ENCODE measurements at places on chromosomes 3 and 15. TPM values are rescaled to one million over a fixed set of nuclear protein-coding genes. Genes with fewer than 3 reads are reported as not detected.
A peak's percentile ranks its signal among the peaks of the same experiment; 100 is the strongest.

DNA sequence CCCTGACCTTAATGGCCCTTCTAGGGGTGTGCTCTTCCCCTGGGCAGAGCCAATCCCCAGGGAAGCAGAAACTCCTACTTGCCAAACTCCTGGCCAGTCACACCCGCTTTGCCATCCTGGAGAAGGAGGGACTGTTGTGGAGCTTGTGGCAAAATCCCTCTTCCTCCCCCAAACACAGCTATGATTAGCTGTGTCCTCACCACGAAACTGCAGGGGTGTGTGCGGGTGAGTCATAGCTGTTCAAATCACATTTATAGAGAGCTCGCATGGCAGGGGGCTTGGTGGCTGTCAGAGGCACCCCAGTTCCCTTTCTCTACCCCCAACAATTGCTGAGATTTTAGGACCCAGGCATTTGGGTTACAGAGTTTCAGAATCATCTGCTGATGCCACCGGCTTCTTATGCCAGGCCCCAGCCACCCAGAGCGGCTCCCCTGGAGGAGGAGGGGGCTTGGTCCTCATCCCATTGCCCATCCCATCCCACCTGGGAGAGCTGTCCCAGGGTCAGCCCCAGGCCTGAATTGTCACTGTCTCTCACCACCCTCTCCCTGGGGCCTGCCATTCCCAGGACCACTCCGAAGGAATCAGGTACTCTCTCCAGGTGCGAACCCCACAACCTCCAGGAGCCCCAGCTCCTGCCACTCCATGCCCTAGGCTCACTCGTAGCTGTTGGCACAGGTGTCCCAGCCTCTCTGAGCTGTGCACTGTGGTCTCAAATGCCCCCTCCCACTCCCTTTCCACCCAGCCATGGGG, 28.8 kb upstream of the MAGEF1 start:
- peaks cover 18% of the 10 kb centered on the region for H3K27me3 ChIP-seq
- no peak overlapping the region for H3K27ac ChIP-seq
- DNase-seq, result peak; percentile 52

- H3K36me3 ChIP-seq, result peaks cover 2% of the 10 kb centered on the region
- DNase-seq, result peak; percentile 57
- H3K27ac ChIP-seq, result peak overlapping the region; percentile 76
- H3K27me3 ChIP-seq, result no peaks in the 10 kb centered on the region
- peaks cover 27% of the 10 kb centered on the region for H3K4me1 ChIP-seq
- peak overlapping the region; percentile 48 for H3K4me3 ChIP-seq
Measured at GRCh38 chr3:43379343-43379742, 93.0 kb downstream of the SNRK start.

The MED12L gene
- 0.34 TPM for total RNA-seq

DNA sequence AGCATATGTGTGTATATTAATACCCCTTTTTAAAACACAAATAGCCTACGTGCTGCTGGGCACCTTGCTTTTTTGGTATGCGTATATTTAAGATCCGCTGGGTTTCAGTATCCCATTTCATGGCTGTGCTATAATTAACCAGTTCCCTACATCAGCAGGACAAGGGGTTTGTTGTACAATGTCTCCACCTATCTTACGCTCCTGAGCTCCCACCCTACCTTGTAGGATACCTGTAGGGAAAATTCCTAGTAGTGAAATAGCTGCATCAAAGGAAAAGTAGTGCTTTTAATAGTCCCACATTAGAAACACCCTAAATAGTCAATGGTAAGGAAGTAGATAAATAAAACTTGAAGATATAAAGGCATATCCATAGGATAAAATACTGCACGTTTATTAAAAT, 1.4 kb downstream of the MAP6D1 start:
- no peaks in the 10 kb centered on the region for H3K36me3 ChIP-seq
- H3K4me3 ChIP-seq, result peak overlapping the region; percentile 82
- DNase-seq, result no peak
- H3K27me3 ChIP-seq, result no peaks in the 10 kb centered on the region
- peaks cover 8% of the 10 kb centered on the region for H3K4me1 ChIP-seq

- H3K36me3 ChIP-seq, result peaks cover 32% of the 10 kb centered on the region
- H3K27me3 ChIP-seq, result no peaks in the 10 kb centered on the region
- no peak overlapping the region for H3K4me3 ChIP-seq
- no peak overlapping the region for H3K27ac ChIP-seq
- peaks cover 46% of the 10 kb centered on the region for H3K4me1 ChIP-seq
Measured at GRCh38 chr3:196274585-196274984, 12.9 kb downstream of the PCYT1A start.

- peak overlapping the region; percentile 35 for H3K4me3 ChIP-seq
- peaks cover 11% of the 10 kb centered on the region for H3K4me1 ChIP-seq
- peaks cover 12% of the 10 kb centered on the region for H3K36me3 ChIP-seq
- peak overlapping the region; percentile 76 for H3K27ac ChIP-seq
- peaks cover 1% of the 10 kb centered on the region for H3K27me3 ChIP-seq
- no peak for DNase-seq
Measured at GRCh38 chr15:42891569-42891968, 29.0 kb downstream of the TTBK2 start.

Measured in HFFc6 (cell line).